Endothelial cell of coronary artery (primary cell): ENCODE measurements at places on chromosomes 2 and 18. TPM values are rescaled to one million over a fixed set of nuclear protein-coding genes. Genes with fewer than 3 reads are reported as not detected.

The CTAGE1 gene
- 0.09 TPM in 1 of 2 replicates, not detected in the other for total RNA-seq

The COL4A4 gene
- 0.09 and 1.3 TPM in 2 replicates for total RNA-seq

The CRYBA2 gene
- total RNA-seq, result not detected in 2 replicates

The ABCG8 gene
- not detected in 2 replicates for total RNA-seq

The GNAL gene
- total RNA-seq, result 0.09 and 0.47 TPM in 2 replicates

The PGAP1 gene
- total RNA-seq, result 8.5 and 9.4 TPM in 2 replicates

The PRSS56 gene
- not detected in 2 replicates for total RNA-seq

The BUB1 gene
- 12.2 and 30.2 TPM in 2 replicates for total RNA-seq

The TMEM131 gene
- 11.1 and 18.9 TPM in 2 replicates for total RNA-seq

The ANO7 gene
- total RNA-seq, result 0.45 and 0.47 TPM in 2 replicates

The KCNS3 gene
- total RNA-seq, result 0.81 and 0.94 TPM in 2 replicates

The MC5R gene
- not detected in 2 replicates for total RNA-seq

The FEV gene
- total RNA-seq, result not detected in 2 replicates

The C2orf78 gene
- not detected in 2 replicates for total RNA-seq

The CNDP1 gene
- total RNA-seq, result not detected in 2 replicates

The MYO5B gene
- 0.54 and 1.4 TPM in 2 replicates for total RNA-seq

The TGFA gene
- 0.09 and 0.38 TPM in 2 replicates for total RNA-seq

The CABLES1 gene
- total RNA-seq, result 22.7 and 28.6 TPM in 2 replicates

The DOK1 gene
- total RNA-seq, result 14.6 and 24.3 TPM in 2 replicates

The NABP1 gene
- total RNA-seq, result 44.1 and 46.1 TPM in 2 replicates
